K562 (cell line): ENCODE measurements at places on chromosomes 6 and 20. TPM values are rescaled to one million over a fixed set of nuclear protein-coding genes. Genes with fewer than 3 reads are reported as not detected.
A peak's percentile ranks its signal among the peaks of the same experiment; 100 is the strongest.

GRCh38 chr6:46271728-46272127, 100.9 kb upstream of the ENPP5 start:
- no peak for DNase-seq

DNA sequence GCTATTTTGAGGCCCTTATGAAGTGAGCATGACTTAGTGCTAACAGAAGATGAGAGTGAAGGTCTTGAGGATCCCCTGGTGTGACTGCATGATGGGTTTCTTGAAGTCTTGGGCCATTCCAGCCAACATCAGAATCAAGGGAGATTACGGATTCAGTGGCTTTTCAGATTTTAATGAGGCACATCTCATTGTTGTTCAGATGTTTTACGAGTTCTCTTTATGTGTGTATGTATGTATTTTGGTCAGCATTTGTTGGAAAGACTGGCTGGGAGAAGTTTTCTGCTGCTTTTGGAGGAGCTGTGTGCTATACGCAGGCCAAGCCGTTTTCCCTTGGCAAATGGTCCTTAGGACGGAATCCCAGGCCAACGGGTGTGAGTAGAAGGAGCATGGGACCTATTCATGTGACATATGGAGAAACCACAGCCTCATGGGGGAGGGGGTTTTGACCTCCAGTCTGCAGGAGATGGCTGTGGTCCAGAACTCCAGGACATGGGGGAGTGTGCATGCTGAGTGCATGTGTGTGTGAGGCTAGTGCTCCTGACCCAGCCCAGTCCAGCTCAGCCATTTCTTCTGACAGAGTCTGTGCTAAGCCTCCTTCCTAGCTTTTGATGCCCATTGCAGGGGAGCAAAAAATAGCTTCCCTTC, 35.3 kb downstream of the CHMP4B start:
- peak; percentile 36 for DNase-seq

- DNase-seq, result no peak
Observed at GRCh38 chr6:152975204-152975915, 7.5 kb downstream of the FBXO5 start.

SNAP91 gene
- polyA plus RNA-seq, result not detected in 2 replicates

GRCh38 chr6:15434263-15434662, 188.4 kb downstream of the JARID2 start:
- DNase-seq, result no peak

DNA sequence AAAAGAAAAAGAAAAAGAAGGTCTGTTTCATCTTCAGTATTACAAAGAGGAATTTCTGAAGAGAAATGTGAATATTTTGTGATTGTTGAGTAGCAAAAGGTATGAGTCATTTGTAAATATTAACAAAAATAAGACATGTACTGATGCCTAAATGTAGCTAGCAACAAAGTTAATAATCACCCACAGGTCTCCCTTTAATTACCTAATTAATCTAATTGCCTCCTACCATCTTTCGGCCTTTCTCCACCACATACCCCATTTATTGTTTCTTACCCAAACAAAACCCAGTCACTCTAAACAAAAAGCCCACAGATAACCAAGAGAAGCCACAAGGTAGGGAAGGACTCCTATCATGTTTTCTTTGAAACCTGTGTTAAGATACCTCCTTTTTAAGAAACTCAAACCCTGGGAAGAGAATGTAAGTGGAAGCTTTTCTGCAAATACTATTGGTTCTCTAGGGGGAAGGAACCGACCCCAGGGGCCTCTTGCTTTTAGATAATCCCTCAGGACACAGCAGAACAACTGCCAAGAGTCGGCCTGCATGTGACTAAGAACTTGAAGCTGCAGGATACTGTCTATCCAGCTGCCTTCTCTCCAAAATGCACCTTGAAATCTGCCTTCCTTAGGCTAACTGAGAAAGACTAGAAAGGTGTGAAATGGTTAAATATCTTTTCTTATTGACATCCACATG, 16.1 kb upstream of the STK38 start:
- no peak for DNase-seq

GRCh38 chr6:146127447-146128215, 98.8 kb downstream of the GRM1 start:
- no peak for DNase-seq

DBNDD2 gene
- polyA plus RNA-seq, result 62.3 and 62.5 TPM in 2 replicates

TFAP2B gene
- not detected in 2 replicates for polyA plus RNA-seq

- DNase-seq, result no peak
Observed at GRCh38 chr6:128310451-128310850, 209.9 kb downstream of the PTPRK start.
